ENCODE measurements at places on chromosomes 7 and 10.
A peak's percentile ranks its signal among the peaks of the same experiment; 100 is the strongest.

DNA sequence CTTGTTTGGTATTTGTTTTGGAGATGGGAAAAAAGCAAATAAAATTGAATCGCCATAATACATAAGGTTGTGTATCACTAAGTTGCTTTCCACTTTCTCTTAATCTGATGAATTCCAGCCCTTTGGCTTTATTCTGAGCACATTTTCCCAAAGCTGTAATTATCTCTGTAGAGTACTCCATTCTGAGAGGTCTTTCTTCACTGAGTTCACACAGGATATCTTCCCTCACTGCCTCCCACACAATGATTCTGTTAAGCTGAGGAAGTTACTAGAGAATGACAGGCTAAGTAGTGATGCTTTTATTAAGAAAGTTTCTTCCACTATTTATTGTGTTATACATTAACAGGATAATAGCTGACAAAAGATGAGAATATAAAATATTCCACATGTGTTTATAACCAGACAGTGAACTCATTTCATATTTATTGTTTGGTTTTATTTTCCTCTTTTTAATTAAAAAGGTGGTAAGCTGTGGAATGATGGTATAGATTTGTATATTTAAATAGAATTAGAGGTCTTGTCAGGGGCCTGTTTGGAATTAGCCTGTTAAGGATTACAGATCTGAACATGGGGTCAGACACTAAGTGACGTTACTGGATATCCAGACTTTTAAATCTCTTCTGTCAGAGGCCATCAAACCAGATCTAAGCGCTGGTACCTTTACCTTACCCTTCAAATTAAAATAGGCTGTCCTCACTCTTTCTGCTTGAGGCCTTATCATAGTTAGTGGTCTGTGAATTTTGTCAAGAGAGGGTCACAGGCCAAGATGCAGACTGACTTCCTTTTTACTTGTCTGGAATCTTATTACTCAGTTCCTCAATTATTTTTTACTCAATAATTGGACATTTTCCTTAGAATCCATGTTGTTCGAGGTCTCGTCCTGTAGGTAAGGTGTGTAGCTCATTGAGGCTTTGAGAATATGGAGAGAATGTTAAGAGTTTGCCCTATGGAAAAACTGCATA is 8.4 kb downstream of the PLXDC2 start:
- no peak for DNase-seq

- DNase-seq = no peak
These were observed 205.8 kb upstream of the SLC26A5 start for GRCh38 chr7:103651593-103652377.

- DNase-seq = peak; percentile 58
These were observed 34.5 kb upstream of the EBLN1 start for GRCh38 chr10:22252224-22252800.

- no peak for DNase-seq
These were observed 24.5 kb upstream of the KLF14 start for GRCh38 chr7:130758429-130759056.

- DNase-seq = peak; percentile 50
These were observed 786 bp downstream of the TAF3 start for GRCh38 chr10:7819121-7819460.

- no peak for DNase-seq
These were observed 46.3 kb downstream of the EGFR start for GRCh38 chr7:55065079-55065478.

DNA sequence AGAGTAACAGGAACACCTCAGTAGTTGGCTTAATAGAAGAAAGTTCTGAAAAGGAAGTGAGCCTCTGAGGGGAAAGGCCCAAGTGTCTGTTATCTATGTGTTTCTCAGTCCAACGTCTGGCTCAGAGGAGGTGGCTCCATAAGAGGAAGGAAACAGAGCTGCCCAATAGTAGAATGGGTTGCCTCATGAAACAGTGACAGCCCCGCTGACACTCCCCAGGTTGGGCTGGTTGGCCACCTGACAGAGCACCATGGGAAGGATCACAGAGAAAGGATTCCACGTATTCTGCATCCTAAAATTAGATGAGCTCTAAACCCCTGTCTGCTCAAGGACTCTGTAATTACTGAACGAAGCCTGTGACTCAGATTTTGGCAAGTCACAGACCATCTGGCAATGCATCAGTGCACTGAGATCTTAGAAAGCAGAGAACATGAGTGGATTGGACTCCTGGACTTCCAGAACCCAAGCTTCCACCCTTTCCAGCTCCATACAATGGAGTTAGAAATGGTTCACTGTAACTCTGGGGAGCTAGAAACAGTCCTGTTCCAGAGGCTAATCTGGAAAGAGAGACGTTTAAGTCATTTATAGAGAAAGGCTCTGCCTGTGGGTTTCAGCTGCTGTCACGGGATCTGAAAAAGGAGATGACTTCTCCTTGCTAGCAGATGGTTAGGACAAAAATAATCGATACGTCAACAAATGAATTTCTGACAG is 2.9 kb downstream of the PKD2L1 start:
- no peak for DNase-seq

DNA sequence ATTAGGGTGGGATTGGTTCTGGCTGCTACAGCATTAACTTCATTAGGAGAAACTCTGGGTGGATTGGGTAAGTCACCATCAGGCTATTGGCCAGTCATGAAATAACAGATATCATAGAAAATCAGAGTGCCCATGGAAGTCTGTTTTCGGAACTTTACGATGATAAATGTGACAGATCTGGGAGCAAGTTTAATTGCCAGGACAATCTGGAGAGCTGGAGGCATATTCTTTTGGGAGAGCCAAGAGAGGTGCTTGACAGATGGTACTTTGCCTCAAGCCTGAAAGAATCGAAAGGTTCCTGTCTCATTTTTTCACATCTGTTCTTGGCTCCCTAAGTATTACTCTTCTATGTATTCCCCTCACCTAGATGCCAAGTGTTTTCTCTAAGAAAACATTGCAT is 369.9 kb downstream of the CNTNAP2 start:
- no peak for DNase-seq

GRCh38 chr7:34091321-34091917 is 186.1 kb downstream of the BMPER start:
- peak; percentile 18 for DNase-seq

Measured in body of pancreas (tissue), 4 donors.